Activated naive CD8-positive, alpha-beta T cell treated with anti-CD3 and anti-CD28 coated beads, Interleukin-2, amount 50 U/mL, for 24 hours (primary cell): ENCODE measurements at places on chromosomes 2 and 18.
A peak's percentile ranks its signal among the peaks of the same experiment; 100 is the strongest.

- no peak for DNase-seq
- no peak overlapping the region for H3K27ac ChIP-seq
- no peaks in the 10 kb centered on the region for H3K4me1 ChIP-seq
These were observed 151.7 kb upstream of the L3MBTL4 start for GRCh38 chr18:6566338-6566911.

DNA sequence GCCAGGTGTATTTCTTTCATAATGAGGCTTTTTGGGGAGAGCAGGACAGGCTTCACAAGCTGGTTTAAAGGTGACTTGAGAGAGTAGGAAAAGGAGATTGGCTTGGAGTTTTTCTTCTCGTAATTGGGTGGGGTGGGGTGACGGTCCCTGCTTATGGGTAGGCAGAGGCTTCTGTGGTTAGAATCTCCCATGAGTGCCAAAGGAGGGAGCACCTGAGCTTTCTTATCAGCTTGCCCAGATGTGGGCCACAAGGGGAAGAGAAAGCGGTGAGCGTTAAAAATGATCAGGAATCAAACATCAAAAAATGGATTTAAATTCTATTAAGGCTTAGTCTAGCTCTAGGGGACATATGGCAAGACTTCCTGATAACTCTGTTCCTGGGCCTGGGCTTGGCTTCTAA is 9.7 kb upstream of the PNPT1 start:
- H3K36me3 ChIP-seq, result no peaks in the 10 kb centered on the region
- no peak for DNase-seq
- no peak overlapping the region for H3K4me3 ChIP-seq

GRCh38 chr2:94987074-94988020 is 38.2 kb upstream of the MAL start:
- H3K4me3 ChIP-seq, result no peak overlapping the region
- H3K4me1 ChIP-seq, result no peaks in the 10 kb centered on the region
- no peak overlapping the region for H3K27ac ChIP-seq
- no peaks in the 10 kb centered on the region for H3K36me3 ChIP-seq
- DNase-seq, result no peak

- peak overlapping the region; percentile 32 for H3K27ac ChIP-seq
- no peak for DNase-seq
- peaks cover 78% of the 10 kb centered on the region for H3K4me1 ChIP-seq
- no peak overlapping the region for H3K4me3 ChIP-seq
These were observed 51.0 kb downstream of the SETBP1 start for GRCh38 chr18:44731530-44732237.

- DNase-seq, result no peak
- no peaks in the 10 kb centered on the region for H3K36me3 ChIP-seq
- peak overlapping the region; percentile 65 for H3K27ac ChIP-seq
- H3K4me1 ChIP-seq, result peaks cover 74% of the 10 kb centered on the region
- no peaks in the 10 kb centered on the region for H3K27me3 ChIP-seq
- peak overlapping the region; percentile 63 for H3K4me3 ChIP-seq
These were observed 116.8 kb upstream of the EPC2 start for GRCh38 chr2:148527488-148528340.

- no peak overlapping the region for H3K27ac ChIP-seq
- H3K4me3 ChIP-seq, result no peak overlapping the region
- H3K27me3 ChIP-seq, result no peaks in the 10 kb centered on the region
- H3K36me3 ChIP-seq, result no peaks in the 10 kb centered on the region
These were observed 478.7 kb upstream of the REG3G start for GRCh38 chr2:78546843-78547242.

GRCh38 chr18:42736074-42736473 is 379.4 kb downstream of the RIT2 start:
- no peak for DNase-seq
- H3K27ac ChIP-seq, result no peak overlapping the region
- no peaks in the 10 kb centered on the region for H3K36me3 ChIP-seq

GRCh38 chr2:191853843-191854242 is 7.0 kb upstream of the CAVIN2 start:
- no peak overlapping the region for H3K27ac ChIP-seq
- H3K4me3 ChIP-seq, result no peak overlapping the region
- no peak for DNase-seq

GRCh38 chr2:157261199-157261782 is 3.8 kb downstream of the GALNT5 start:
- peak; percentile 58 for DNase-seq
- no peaks in the 10 kb centered on the region for H3K36me3 ChIP-seq
- H3K27me3 ChIP-seq, result peaks cover 15% of the 10 kb centered on the region

DNA sequence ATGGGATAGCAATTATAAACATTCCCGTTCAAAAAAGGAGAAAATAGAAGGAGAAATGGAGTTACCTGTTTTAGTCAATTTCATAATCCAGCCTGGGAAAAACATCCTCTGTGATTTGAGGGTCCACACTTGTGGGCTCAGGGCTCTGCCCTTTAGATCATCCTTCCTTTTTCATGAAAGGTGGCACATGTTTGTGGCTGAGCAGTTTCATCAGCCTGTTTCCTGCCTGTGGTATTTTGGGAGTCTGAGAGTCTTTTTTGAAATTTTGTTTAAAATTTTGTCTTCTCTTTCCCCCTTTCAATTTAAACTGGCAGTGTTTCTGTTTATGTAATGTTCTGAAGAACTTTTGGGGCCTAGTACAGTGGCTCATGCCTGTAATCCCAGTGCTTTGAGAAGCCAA is 84.0 kb downstream of the KIAA1328 start:
- peaks cover 18% of the 10 kb centered on the region for H3K4me1 ChIP-seq
- peak overlapping the region; percentile 59 for H3K27ac ChIP-seq
- peaks cover 7% of the 10 kb centered on the region for H3K36me3 ChIP-seq
- no peak for DNase-seq

GRCh38 chr18:24388957-24389356 is 8.7 kb downstream of the OSBPL1A start:
- H3K27ac ChIP-seq, result no peak overlapping the region
- H3K4me3 ChIP-seq, result no peak overlapping the region
- peaks cover 4% of the 10 kb centered on the region for H3K27me3 ChIP-seq
- H3K4me1 ChIP-seq, result no peaks in the 10 kb centered on the region
- DNase-seq, result no peak

DNA sequence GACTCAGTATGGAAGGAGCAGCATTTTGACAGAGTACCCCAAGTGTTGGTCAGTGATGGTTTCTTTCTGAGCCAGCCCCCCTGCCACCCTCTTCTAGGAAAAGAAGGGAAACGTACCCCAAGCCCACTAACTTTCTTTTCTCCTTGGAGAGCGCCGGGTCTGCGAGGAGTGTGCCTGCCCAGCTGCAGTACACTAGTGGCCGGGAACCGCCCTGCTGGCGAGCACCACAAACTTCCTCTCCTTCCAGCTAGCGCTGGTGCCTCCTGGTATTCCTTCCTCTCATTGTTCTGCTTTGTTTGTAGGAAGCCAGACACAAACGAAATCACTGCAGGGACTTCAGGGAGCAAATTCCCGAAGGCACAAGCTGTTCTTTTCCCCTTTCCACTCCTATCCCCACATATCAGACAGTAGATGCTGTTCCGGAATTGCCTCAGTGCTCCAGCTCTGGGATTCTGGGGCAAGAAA is 1.8 kb downstream of the CCDC85A start:
- H3K4me3 ChIP-seq, result no peak overlapping the region
- H3K4me1 ChIP-seq, result peaks cover 5% of the 10 kb centered on the region
- DNase-seq, result no peak
- peaks cover 57% of the 10 kb centered on the region for H3K27me3 ChIP-seq

DNA sequence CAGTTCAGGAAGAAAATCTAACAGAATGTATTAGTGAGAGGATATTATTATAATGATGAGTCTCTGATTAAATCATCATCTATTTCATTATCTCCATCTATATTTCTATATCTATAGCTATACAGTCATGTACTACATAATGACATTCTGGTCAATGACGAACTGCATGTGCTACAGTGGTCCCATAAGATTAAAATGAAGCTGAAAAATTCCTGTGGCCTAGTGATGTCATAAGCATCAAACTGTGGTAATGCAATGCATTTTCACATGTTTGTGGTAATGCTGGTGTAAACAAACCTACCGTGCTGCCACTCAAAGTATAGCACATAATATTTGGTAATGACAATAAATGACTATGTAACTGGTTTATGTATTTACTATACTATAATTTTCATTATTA is 1127.9 kb upstream of the CHAC2 start:
- H3K36me3 ChIP-seq, result no peaks in the 10 kb centered on the region
- no peak for DNase-seq
- no peaks in the 10 kb centered on the region for H3K27me3 ChIP-seq

GRCh38 chr2:225889452-225889851 is 489.9 kb downstream of the NYAP2 start:
- peaks cover 6% of the 10 kb centered on the region for H3K4me1 ChIP-seq
- H3K36me3 ChIP-seq, result no peaks in the 10 kb centered on the region
- no peak overlapping the region for H3K4me3 ChIP-seq
- DNase-seq, result no peak
- peaks cover 8% of the 10 kb centered on the region for H3K27me3 ChIP-seq
- H3K27ac ChIP-seq, result no peak overlapping the region

DNA sequence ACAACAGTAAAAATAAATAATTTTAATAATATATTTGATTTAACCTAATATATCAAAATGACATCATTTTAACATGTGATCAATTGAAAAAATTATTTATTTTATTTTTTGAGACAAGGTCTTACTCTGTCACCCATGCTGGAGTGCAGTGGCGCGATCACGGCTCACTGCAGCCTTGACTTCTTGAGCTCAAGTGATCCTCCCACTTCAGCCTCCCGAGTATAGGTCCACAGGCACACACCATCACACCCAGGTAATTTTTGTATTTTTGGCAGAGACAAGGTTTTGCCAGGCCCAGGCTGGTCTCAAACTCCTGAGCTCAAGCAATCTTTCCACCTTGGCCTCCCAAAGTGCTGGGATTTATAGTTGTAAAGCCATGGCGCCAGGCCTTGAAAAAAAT is 126.7 kb upstream of the COPS8 start:
- H3K4me3 ChIP-seq, result no peak overlapping the region
- DNase-seq, result no peak
- H3K27ac ChIP-seq, result no peak overlapping the region
- peaks cover 6% of the 10 kb centered on the region for H3K4me1 ChIP-seq

DNA sequence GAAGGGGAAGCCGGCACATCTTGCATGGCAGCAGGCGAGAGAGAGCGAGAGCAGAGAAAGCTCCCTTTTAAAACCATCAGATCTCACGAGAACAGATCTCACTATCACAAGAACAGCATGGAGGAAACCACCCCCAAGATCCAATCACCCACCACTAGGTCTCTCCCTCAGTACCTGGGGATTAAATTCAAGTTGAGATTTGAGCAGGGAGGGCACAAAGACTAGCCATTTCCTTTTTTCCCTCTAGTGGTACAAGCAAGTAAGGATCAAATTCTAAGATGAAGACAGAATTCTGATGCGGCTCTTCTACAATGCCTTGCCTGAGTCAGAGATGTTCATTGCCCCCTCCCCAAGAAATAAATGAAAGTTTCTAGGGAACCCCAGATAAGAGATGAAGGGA is 45.6 kb upstream of the ANKRD44 start:
- H3K27me3 ChIP-seq, result no peaks in the 10 kb centered on the region
- no peak overlapping the region for H3K4me3 ChIP-seq
- no peak for DNase-seq
- H3K4me1 ChIP-seq, result peaks cover 43% of the 10 kb centered on the region
- H3K36me3 ChIP-seq, result no peaks in the 10 kb centered on the region
- peak overlapping the region; percentile 73 for H3K27ac ChIP-seq

GRCh38 chr2:62459106-62459505 is 46.9 kb downstream of the TMEM17 start:
- H3K36me3 ChIP-seq, result no peaks in the 10 kb centered on the region
- no peak overlapping the region for H3K4me3 ChIP-seq
- no peaks in the 10 kb centered on the region for H3K4me1 ChIP-seq
- no peak for DNase-seq
- peaks cover 8% of the 10 kb centered on the region for H3K27me3 ChIP-seq
- no peak overlapping the region for H3K27ac ChIP-seq

DNA sequence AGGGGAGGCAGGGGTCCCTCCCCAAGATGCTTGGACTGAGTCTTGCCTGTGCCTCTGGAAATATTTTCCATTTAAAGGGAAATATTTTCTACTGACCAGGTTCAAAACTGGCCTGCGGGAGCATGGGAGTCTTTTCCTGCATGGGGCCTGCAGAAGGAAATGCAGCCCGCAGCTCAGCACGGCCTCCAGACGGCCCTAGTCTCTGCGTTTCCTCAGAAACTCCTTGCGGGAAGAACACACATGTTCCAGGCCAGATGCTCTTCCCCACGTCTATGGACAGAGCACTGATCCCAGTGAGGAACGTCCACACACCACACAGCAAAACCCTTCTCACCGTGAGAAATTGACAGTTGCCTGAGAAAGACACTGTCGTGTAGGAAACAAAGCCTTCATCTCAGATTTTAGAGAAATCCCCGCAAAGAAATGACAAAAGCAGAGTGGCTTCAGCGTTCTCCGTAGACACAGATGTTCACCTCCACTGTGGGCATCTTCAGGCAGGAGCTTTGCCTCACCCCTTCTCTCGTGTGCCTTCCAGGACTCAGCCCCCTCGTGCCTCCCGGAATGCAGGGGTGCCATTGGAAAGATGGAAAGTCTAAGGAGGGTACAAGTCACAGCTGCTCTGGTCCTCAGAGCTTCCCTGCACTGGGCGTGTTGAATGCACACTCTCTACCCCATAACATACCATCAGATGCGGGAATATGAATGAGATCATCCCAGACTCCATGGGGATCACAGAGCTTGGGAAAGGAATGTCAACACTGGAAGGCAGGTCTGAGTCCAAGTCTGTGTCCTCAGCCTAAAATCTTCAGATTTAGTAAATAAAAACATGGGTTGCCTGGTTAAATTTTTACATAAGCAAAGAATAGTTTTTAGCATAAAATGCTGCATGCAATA is 438.7 kb upstream of the SALL3 start:
- no peak overlapping the region for H3K4me3 ChIP-seq
- H3K36me3 ChIP-seq, result no peaks in the 10 kb centered on the region
- no peaks in the 10 kb centered on the region for H3K4me1 ChIP-seq
- no peak for DNase-seq
- H3K27ac ChIP-seq, result no peak overlapping the region
- no peaks in the 10 kb centered on the region for H3K27me3 ChIP-seq

GRCh38 chr2:48414980-48415835 is 114.7 kb upstream of the STON1 start:
- no peak overlapping the region for H3K27ac ChIP-seq
- H3K27me3 ChIP-seq, result no peaks in the 10 kb centered on the region
- H3K36me3 ChIP-seq, result no peaks in the 10 kb centered on the region
- H3K4me3 ChIP-seq, result no peak overlapping the region
- peaks cover 28% of the 10 kb centered on the region for H3K4me1 ChIP-seq

- H3K4me1 ChIP-seq, result no peaks in the 10 kb centered on the region
- no peak overlapping the region for H3K4me3 ChIP-seq
- no peak for DNase-seq
- no peaks in the 10 kb centered on the region for H3K27me3 ChIP-seq
These were observed 100.6 kb upstream of the APCDD1 start for GRCh38 chr18:10353791-10354190.

GRCh38 chr2:150643114-150643725 is 155.8 kb upstream of the RND3 start:
- H3K4me1 ChIP-seq, result no peaks in the 10 kb centered on the region
- DNase-seq, result no peak
- H3K36me3 ChIP-seq, result no peaks in the 10 kb centered on the region
- H3K27me3 ChIP-seq, result no peaks in the 10 kb centered on the region
- no peak overlapping the region for H3K27ac ChIP-seq

GRCh38 chr2:142874293-142874814 is 3.1 kb upstream of the KYNU start:
- H3K36me3 ChIP-seq, result no peaks in the 10 kb centered on the region
- peak overlapping the region; percentile 20 for H3K27ac ChIP-seq
- no peak for DNase-seq
- H3K4me1 ChIP-seq, result peaks cover 4% of the 10 kb centered on the region
- H3K27me3 ChIP-seq, result no peaks in the 10 kb centered on the region

GRCh38 chr2:195202163-195202845 is 454.7 kb upstream of the SLC39A10 start:
- H3K27ac ChIP-seq, result peak overlapping the region; percentile 10
- no peak for DNase-seq
- H3K36me3 ChIP-seq, result no peaks in the 10 kb centered on the region
- no peaks in the 10 kb centered on the region for H3K27me3 ChIP-seq
